Keratinocyte (primary cell): ENCODE measurements at places on chromosomes 2 and 18.

DNA sequence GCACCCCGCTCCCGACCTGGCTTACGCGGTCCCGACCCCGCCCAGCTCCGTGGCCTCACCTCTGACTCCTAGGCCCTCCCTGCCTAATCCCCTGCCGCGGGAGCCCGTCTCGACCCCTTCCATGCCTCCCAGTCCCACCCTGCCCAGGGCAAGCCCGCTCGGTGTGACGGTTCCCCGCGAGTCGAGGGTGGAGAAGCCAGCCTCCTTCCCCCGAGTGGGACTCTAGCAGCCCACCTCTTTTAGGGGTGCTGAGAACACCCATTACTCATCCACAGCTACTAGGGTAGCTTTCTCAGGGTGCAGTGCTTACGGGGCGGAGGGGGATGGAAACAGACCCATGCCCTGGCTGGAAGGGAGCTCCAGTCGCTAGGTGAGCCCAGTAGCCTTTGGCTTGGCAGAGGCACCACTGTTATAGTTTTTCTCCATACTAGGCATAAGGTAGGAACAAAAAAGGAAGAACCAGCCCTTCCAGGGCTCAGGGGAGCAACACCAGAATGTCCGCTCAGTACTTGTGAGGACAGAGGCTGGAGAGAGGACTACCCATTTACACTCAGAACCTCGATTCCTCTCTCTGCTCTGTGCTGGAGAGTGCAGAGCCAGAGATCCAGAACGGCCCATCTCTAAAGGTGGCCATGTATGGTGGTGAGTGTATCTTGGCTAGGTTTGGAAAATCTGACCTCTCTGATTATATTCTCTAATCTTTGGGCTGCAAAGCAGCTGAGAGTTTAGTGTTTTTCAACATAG lies 606 bp downstream of the AGBL5 start:
- DNase-seq = no peak

DNA sequence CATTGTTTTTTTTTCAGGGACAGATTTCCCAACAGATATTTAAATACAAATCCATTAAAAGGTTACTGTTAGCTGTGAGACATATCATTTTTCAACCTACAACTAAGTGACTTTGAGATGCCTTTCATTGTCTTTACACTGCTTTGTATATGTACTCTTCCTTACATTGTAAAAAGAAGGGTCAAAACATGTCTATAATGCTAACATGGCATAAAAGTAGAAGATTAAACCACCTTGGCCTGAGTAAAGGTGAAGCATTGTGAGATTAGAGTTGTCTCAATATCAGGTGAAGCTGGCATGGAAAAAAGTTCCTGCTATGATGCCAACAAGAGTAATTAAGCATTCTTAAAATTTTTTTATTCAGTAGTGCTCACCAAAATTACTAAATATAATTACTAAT lies 1508.5 kb upstream of the NXPH2 start:
- no peak for DNase-seq

- no peak for DNase-seq
These were observed 45.2 kb downstream of the ST3GAL5 start for GRCh38 chr2:85843543-85843942.

DNA sequence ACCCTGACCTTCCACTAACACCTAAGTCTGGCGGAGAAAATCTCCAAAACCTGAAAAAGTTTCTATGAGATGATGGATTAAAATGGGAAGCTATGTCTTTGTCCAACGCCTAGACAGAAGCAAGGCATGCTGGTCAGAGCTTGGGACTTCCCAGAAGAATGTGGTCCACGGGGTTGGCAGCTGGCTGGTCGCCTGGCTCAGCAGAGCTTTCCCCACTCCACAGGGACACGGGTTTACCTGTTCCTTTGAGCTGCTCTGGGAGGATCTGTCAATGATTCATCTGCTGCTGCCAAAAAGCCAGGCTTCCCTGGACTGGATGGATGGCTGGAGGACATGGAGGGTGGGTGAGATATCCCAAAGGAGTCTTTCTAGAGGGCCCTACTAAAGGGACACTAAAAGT lies 10.8 kb downstream of the MBOAT2 start:
- DNase-seq = no peak

- no peak for DNase-seq
These were observed 25.4 kb upstream of the REG3G start for GRCh38 chr2:79000008-79000576.

- DNase-seq = no peak
These were observed 37.5 kb upstream of the ACSL3 start for GRCh38 chr2:222823183-222823930.

- DNase-seq = no peak
These were observed 10.4 kb downstream of the COLEC11 start for GRCh38 chr2:3604991-3605961.

GRCh38 chr18:55663891-55664290 lies 75.9 kb upstream of the TCF4 start:
- DNase-seq = no peak

DNA sequence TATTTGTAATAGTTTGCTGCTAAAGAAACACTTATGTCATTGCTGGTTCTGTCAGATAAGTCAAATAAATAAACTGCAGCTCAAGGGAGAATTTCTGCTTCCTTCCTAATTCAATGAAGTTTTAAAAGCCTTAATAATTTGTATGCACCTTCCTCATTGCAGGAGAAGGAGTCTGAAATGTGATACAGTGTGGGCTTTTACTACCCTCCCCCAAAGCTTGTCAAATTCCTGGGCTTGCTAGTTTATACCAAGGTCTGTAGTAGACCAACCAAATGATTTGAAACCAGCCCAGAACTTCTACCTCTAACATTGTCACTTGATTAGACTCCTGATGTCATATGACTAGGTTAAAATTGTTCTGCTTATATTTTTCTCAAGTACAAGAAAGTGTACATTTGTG lies 131.8 kb downstream of the DTNA start:
- no peak for DNase-seq

DNA sequence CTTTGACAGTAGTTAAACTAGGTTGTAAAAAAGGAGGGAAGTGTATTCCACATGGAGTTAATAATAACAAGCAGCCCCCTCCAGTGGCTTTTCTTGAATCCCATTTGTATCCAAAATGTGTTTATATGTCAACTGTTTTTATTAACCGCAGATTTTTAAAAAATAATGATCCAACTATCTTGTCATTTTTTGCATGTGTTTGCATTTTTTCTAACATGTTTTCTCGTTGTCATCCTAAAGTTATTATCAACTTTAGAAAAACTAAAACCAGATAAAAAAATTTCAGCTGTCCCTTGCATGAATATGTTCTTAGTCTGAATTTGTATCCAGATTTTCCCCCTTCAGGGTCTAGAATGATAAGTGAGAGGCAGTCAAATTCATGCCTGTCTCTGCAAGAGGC lies 1063.3 kb downstream of the BCL11A start:
- DNase-seq = no peak

DNA sequence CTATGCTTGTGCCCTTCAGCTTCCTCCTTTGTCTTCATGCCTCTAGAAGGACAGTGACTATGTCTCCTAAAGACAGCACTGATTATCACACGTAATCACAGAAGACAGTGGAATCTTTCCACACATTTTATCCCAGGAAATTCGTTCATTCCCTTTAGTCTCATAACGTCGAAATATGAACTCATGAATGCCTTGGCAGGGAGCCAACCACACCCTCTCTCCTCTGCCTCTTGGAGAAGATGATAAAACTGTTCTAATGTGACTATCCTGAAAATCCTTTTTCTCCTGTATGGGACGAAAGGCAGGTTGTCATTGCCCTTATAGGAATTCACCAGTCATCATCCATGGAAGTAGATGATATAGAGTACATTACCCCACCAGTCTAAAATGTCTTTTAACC lies 726.6 kb upstream of the FANCL start:
- DNase-seq = no peak

GRCh38 chr18:63102941-63103744 lies 216.4 kb downstream of the BCL2 start:
- no peak for DNase-seq

- no peak for DNase-seq
These were observed 3.0 kb upstream of the FIGLA start for GRCh38 chr2:70793450-70793849.

GRCh38 chr18:34875150-34875549 lies 165.1 kb downstream of the DTNA start:
- no peak for DNase-seq

DNA sequence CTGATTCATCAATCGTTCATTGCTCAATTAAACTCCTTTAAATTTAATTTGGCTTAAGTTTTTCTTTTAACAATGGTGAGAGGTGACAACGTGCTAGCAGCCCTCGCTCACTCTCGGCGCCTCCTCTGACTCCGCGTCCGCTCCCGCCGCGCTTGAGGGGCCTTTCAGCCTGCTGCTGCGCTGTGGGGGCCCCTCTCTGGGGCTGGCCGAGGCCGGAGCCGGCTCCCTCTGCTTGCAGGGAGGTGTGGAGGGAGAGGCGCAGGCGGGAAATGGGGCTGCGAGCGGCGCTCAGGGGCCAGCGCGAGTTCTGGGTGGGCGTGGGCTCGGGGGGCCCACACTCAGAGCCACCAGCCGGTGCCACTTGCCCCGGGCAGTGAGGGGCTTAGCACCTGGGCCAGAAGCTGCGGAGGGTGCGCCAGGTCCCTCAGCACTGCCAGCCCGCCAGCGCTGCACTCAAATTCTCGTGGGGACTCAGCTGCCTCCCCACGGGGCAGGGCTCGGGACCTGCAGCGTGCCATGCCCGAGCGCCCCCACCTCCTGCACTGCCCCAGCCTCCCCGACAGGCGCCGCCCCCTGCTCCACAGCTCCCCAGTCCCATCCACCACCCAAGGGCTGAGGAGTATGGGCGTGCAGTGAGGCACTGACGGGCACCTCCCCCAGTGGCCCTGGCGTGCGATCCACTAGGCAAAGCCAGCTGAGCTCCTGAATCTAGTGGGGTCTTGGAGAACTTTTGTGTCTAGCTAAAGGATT lies 19.6 kb downstream of the ANKMY1 start:
- DNase-seq = no peak

DNA sequence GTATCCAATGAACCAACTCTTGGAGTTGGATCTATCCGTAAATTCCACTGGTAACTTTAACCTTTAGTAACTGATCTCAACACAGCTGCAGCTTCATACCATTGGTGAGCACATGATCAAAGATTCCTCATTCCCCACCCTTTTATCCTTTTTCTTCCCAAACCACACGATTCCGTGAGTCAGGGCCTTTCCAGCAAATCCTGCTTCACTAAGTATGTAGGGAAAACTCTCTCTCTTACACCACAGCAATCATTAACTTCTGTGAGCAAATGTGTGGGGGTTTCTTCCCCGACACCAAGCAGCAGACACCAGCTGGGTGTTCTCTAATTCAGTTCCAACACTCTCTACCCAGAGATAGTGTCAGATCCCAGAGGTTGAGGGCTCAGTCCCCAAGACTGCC lies 23.5 kb downstream of the ELP2 start:
- DNase-seq = no peak

- DNase-seq = no peak
These were observed 906.7 kb downstream of the NRXN1 start for GRCh38 chr2:50125246-50125645.

GRCh38 chr18:11119959-11120587 lies 29.3 kb downstream of the PIEZO2 start:
- no peak for DNase-seq

- DNase-seq = no peak
These were observed 314.5 kb downstream of the LPIN1 start for GRCh38 chr2:12060886-12061285.

GRCh38 chr2:147789287-147789686 lies 55.5 kb upstream of the ACVR2A start:
- DNase-seq = peak; percentile 19

GRCh38 chr2:241719093-241719492 lies 15.3 kb upstream of the D2HGDH start:
- DNase-seq = no peak

- no peak for DNase-seq
These were observed 65.5 kb upstream of the PMAIP1 start for GRCh38 chr18:59834267-59834666.

DNA sequence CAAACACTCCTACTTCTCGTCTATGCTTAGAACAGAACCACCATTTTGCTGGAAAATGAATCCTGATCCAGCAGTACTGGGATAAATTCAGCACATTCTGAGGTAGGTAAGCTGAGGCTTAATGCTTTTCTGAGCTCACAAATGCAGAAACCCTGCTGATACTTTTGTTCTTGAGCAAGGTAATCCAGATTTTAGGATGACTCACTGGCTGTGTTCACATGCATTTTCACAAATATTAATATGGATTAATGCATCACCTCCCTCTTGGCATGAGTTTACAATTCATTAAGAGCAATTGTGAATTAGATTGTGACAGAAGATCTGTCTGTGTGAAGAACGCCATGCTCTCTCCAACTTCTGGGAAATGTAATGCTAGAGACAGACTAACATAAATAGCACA lies 42.2 kb downstream of the RAD51AP2 start:
- DNase-seq = no peak

DNA sequence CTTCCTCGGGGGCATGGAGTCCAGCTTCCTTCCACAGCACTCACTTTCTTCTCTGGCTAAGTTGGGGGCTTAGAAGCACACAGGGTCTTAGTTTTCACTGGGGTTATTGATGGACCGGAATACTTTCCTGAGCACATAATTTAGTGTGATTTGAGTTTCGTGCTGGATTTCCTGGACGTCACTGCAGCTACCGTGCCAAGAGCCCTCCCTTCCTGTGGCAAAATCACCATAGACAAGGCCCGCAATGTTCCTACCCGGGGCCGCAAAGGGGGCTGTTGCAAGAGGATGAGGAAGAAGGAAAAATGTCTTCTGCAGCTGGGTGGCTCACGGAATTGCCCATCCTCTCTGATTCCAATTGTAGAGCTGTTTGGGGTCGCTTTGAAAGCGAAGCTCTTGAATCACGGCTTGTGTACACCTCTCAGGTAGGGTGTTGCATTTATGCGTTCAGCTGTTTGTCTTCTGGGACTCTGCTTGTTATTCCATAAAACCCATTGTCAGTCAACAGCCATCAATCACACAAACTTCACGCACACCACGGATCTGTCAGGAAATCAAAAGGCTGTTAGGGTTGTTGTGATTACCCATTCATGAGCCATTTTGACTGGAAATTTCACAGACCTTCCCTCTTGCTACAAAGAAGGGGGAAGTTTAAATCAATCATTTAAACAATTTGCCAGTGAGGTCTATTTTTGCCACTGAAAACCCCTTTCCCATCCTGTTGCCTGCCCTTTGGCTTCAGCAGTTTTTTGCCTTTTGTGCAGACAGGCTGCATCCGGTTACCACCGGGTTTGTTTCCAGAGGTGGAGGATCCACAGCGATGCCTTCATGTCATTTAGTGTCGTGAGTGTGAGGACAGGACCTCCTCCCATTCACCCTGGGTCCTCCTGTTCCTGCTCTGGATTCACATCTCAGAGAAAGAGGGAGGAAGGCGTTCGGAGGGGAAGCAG lies 36.0 kb downstream of the SMIM21 start:
- no peak for DNase-seq

DNA sequence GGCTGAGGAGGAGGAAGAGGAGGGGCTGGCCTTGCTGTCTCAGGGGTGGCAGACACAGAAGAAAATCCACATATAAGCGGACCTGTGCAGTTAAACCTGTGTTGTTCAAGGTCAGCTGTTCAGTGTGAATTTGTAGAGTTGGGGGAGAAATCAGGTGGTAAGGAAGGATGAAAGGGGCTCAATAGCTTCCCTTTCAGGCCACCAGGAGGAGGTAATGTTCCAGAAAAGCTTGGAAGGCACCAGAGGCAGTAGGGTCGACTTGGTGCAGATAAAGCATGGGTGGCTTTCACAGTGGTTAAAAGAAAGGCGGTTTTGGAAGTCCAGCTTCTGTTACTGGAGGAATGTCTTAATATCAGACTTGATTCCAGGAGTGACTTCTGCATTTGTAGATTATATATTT lies 167.4 kb downstream of the THSD7B start:
- no peak for DNase-seq

GRCh38 chr2:144403933-144404332 lies 116.0 kb downstream of the ZEB2 start:
- no peak for DNase-seq
